SK-N-DZ (cell line): ENCODE measurements at places on chromosomes 7 and 10.

- DNase-seq = no peak
These were observed 155.7 kb downstream of the SORCS3 start for GRCh38 chr10:104796823-104797222.

DNA sequence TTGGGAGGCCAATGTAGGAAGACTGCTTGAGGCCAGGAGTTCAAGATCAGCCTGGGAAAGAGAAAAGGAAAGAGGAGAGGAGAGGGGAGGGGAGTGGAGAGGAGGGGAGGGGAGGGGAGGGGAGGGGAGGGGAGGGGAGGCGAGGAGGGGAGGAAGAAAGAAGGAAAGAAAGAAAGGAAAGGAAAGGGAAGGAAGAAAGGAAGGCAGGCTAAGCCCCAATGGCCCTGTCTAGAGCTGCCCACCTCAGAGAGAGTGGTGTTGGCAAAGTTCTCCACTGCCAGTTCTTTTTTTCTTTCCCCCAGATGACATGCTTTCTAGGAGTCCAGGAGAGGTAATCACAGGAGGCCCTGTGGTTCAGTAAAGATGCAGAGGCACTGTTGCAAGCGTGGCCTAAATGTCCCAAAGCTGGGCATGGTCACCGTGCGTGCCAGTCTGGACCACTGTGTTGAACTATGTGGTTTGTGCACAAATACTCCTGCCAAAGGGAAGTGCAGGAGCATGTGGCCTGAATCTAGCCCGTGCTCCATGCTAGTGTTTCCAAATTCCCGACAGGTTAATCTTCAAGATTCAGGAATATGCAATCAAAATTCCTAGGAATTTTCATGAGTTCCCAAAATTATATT lies 39.7 kb downstream of the ODAD2 start:
- DNase-seq = no peak

GRCh38 chr7:78863281-78863680 lies 590.2 kb downstream of the MAGI2 start:
- DNase-seq = no peak

DNA sequence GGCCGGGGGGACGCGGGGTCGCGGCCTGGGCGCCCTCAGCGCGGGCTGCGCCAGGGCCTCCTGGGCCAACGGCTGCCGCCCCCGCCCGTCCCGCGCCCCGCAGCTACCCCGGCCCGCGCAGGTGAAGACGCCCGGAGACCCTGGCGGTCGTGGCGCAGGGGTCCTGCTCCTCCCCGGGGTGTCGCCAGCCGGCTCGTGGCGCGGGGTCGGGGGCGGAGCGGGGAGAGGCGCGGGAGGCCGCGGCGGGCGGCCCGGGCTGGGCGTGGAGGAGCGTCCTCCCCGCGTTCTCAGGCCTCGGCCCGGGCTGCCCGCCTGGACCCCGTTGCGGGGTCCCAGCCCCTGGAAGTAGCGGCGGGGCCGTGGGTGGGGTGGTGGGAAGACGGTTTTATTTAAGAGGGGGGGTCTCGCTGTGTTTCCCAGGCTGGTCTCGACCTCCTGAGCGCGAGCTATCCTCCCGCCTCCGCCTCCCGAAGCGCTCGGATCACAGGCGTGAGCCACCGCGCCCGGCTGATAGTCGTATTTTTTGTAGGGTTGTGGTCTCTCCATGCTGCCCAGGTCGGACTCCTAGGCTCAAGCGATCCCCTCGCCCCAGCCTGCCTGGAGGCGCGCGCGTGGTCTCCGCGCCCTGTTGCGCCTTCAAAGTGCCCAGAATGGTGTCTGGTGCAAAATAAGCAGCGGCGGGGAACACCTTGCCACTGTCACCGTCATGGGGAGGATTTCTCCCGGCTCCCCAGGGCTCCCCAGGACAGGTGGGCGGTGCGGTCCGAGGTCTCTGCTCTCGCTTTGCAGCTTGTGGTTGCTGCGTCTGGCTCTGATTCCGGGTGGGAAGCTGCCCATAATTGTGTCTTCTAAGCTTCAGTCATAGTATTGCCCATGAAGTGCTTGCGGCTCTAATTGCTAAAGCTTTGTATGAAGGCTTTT lies 15.3 kb upstream of the SUN1 start:
- DNase-seq = no peak

DNA sequence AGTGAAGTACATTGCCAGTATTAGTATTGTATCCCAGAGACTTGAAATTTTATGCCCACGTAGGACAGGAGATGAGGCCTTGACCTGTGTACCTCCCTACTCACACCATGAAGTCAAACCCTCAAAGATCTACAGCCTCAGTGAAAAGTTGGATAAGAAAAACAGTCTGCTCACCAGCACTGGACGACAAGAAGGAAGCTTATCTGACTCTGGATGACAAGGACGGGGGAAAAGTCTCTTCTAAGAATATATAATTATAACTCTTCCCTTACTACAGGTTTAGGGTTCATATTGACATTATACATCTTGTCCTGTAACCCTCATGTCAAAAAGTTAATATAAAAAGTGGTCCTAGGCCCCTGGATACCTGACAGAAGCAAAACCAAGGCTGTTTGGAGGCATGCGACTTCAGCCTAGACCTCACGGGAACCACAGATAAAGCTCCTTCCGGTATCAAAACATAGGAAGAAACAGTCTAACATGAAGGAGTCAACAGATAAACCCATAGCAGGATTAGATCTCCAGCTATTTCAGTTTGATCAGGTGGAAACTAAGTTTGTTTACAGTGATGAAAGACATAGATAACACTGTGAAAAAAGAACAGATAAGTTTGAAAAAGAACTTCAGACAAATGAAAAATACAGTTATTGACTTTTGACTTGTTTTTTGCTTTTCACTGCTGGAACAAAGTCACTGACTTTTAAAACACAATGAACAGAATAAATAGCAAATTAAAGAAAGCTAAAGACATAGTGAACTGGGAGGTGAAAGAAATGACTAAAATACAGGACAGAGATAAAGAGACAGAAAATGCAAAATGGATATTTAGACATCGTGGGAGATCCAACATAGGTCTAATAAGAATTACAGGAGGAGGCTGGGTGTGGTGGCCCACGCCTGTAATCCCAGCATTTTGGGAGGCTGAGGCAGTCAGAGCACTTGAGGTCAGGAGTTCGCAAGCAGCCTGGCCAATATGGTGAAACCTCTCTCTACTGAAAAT lies 145.9 kb downstream of the PHTF2 start:
- no peak for DNase-seq

GRCh38 chr7:89283302-89283701 lies 487.8 kb upstream of the TEX47 start:
- no peak for DNase-seq

DNA sequence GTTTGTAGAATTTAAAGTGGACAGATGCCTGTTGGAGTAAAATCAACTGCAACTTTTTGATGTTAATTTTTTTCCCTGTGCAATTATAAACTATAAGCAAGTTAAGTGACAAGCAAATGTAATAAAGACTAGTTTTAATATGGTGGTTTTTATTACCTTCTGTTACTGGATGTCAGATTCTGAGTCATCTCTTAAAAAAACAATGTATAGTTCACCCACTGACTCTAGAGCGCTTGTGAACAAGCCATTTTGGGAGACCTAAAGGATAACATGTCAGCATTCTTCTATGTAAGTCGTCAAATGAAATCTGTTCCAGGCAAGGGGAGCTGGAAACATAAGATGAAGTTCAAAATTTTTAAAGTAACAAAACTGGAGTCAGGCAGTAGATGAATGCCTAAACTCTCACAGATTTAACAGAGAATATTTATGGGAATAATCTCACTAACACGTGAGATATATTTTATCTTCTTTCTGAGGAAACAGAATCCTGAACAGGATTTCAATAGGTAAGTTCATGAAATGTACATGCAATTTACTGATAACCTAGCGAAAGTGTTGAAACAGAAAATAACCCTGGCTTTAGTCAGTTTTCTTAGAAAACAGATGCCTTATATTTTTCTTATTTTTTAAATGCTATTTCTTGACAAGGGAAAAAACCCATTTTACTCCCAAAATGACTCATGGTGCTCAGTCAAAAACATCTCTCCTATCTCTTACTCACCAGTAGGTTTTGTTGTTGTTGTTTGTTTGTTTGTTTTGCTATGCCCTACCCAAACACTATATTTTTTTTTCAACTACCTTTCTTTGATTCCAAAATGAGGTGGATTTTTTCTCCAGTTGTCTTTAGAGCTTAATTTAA lies 91.7 kb downstream of the SLC39A12 start:
- no peak for DNase-seq

- DNase-seq = no peak
These were observed 76.3 kb downstream of the GLCCI1 start for GRCh38 chr7:8044761-8045430.

DNA sequence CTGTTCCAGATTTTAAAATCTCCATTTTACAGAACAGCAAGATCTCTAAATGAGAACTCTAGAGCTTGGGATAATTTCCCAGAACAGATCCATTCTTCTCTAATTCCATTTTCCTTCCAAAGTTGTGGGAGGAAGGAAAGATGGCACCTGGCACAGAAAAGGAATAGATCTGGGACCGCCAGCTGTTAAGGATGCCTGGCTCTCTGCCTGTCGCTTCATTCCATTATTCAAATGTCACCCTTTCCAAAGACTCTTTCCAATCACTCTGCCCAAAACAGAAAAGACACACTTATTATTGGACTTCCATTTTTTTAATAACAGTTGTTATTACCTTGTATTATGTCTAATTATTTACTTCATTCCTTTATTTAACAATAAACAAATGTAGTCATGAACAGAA lies 751 bp upstream of the OR9A2 start:
- DNase-seq = no peak

- no peak for DNase-seq
These were observed 36.4 kb downstream of the CNPY1 start for GRCh38 chr7:155509725-155510551.

DNA sequence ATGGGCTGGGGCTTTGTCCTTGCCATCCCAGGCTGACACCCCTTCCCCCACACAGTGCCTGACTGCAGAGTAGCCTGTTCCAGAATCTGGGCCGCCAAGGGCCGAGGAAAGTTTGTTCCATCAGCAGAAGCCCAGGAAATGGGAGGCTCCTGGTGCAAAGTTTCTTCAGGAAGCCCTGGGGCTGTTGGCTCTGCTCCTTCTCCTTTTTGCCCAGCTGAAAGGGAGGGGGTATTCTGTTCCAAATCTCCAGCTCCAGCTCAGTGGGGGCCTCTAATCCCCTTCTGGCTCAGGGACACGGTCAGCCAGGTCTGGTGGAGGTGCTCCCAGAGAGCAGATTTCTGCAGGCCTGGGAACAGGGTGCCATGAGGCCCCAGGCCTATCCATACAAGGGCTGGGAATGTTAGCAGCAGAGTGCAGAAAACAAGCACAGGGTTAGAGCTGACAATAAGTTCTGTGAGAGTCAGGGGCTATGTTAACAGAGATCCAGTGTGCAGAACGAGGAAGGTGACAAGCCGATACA lies 399.5 kb downstream of the RPS24 start:
- no peak for DNase-seq

- DNase-seq = no peak
These were observed 28.3 kb downstream of the NCAPG2 start for GRCh38 chr7:158676171-158676840.

- DNase-seq = no peak
These were observed 235.4 kb downstream of the RPS24 start for GRCh38 chr10:78269060-78269459.

DNA sequence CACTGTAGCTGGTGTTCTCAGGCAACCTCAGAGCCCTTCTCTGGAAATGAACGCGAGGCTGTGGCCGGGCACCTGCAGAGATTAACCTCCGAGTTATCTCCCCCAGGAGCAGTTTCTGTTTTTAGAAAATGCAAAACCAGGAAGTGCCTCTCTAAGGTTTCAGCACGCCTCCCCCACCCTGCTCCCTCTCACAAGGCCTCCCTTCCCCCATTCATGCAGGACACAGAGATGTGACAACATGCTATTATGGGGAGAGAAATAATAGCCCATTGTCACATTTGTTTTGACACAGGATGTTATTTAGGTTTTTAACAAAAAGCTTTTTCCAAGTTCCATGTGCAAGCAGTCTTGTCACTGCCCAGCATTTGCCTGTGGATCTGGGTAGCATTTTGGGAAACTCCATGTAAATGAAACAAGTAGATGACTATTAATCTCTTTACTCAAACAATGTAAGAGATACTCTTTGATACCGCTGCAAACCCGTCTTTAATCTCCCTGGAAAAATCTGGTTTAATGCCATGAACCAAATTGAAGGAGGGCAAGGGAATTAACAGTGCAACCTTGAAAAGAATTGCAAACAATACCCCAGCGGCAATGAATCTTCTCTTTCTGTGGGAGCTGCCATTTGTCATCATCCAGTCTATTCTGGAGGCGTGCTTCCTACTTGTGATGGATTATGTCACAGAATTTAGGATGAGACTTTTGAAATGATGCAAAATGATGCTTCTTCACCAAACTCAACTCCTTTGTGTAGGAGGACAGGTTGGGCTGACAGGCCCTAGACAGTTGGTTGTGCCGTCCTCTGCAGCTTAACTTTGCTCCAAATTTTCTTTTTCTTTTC lies 86.5 kb upstream of the NMT2 start:
- DNase-seq = no peak
